ENCODE measurements at places on chromosomes 11 and 22.
A peak's percentile ranks its signal among the peaks of the same experiment; 100 is the strongest.

GRCh38 chr11:113974741-113975470 is at the start of gene HTR3A:
HTR3A (plus strand) TSS chr11:113975108; CDS start chr11:113975326, 218 bp downstream.
- peak; percentile 75 for DNase-seq

GRCh38 chr11:20464518-20464917 is 77.0 kb downstream of the PRMT3 start:
- no peak for DNase-seq

DNA sequence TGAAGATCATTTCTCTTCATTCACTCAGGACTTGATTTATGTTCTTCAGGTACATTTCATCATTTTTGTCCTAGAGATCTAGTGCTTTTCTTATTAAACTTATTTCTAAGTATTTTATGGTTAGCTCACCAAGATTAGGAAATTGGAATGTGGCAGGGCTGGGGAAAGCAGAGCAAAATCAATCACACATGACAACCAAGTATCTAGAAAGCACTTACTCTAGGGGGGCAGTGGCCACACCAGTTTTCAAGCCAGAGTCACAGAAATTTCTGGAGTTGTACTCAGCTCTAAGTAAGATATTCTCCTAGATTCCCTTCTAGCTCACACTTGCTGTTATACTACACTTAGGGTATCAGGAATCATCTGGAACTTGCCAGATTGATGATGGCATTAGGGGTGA is 33.3 kb upstream of the MYEOV start:
- no peak for DNase-seq

GRCh38 chr22:37931893-37932389 is 21.5 kb downstream of the C22orf23 start:
- no peak for DNase-seq

GRCh38 chr11:101215069-101215468 is 85.5 kb upstream of the PGR start:
- no peak for DNase-seq

DNA sequence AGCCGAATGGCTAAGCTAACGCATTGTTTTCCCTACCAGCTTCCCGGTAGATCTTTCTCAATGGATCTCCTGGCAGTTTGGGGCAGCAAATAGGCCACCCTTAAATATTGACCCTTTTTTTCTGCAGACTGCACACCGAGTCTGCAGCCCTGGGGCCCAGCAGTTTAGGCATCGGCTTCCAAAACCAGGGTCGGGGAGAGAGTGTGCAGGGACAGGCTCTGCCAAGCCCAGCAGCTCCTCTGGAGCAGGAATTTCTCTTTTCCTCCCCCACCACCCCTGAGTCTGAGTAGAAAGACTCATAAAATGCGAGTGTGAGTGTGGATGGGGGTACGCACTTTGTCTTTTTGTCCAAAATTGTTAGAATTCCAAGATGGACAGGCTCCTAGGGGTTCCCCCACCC is 113.2 kb downstream of the FEZ1 start:
- DNase-seq: no peak

- no peak for DNase-seq
These were observed 61.3 kb downstream of the DENND5A start for GRCh38 chr11:9203691-9204311.

DNA sequence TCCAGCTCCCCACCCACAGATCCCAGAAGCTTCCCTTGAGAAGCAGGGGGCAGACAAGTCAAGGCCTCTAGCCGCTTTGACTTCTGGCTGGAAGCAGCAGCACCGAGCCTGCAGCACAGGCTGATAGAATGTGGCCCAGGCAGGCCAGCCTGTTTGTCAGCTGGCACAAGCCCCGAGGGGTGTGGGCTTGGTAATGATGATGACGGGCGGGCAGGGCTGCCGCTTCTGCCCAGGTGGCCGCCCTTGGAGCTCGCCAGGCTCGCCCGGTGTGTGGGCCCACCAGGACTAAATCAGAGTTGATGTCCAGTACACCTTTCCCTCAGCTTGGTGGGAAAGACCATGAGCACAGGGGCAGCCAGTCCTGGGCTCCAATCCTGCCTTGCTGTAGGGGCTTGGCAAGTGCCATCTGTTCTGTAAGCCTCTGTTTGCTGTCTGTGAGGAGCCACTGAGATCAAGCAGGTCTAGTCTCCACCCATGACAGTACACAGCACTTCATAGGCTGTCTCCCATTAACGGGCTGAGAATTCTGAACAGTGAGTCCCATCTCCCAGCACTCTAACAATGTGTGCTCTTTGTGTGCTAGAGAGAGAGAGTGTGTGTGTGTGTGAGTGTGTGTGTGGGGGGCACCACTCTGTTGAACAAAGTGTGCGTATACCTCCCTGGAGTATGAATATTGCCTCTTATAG is 26.8 kb downstream of the MICAL2 start:
- DNase-seq: no peak

- no peak for DNase-seq
These were observed 652.5 kb downstream of the NTM start for GRCh38 chr11:132022733-132023478.

- DNase-seq: no peak
These were observed 5.6 kb downstream of the PLAAT3 start for GRCh38 chr11:63608353-63609345.

GRCh38 chr11:48114740-48115139 is 101.9 kb upstream of the OR4B1 start:
- no peak for DNase-seq

- DNase-seq: peak; percentile 86
These were observed 24.5 kb upstream of the CABP7 start for GRCh38 chr22:29695129-29695926.
